Glomerular endothelial cell (primary cell): ENCODE measurements at places on chromosomes 5 and 9.
A peak's percentile ranks its signal among the peaks of the same experiment; 100 is the strongest.

DNA sequence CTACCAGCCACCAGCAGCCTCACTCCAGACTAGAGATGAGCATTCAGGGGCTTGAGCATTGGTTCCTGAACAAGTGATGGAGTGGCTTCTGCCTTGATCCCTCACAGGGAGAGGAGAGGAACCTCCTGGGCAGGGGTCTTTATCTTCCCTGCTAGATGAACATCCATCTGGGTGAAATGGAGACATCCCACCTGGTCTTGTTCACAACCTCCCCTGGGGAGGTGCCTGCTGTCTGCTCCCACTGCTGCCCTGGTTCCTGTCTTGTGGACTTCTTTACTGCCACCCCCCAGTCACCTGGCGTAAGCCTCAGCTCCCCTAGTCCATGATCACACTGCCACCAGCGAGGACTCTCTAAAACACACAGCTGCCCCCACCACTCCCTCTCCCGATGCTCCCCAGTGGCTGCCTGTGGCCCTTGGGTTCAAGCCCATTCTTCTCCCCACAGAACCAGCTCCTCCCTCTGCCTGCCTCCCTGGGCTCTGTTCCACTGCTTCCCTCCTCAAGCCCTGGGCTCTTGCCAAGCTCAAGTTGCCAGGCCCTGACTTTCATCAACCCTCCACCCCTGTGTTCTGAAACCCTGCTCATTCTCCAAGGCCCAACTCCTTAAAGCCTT, 51.5 kb downstream of the COL15A1 start:
- DNase-seq: no peak

DNA sequence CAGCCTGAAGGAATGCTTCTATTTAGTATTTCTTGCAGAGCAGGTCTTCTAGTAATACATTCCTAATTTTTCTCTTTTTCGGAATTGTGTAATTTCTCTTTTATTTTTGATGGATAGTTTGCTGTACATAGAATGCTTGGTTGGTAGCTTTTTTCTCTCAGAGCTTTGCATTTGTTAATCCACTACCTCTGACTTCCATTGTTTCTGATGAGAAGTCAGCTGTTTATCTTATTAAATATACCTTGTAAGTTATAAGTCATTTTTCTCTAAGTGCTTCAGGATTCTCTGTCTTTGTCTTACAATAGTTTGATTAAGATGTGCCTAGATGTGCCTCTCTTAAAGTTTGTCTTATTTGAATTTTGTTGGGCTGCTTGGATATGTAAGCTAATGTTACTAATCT, 101.9 kb downstream of the HTR1A start:
- DNase-seq: no peak

- no peak for DNase-seq
Measured at GRCh38 chr5:68048516-68048915, 167.0 kb upstream of the PIK3R1 start.

GRCh38 chr5:105836268-105836667, 1834.5 kb downstream of the EFNA5 start:
- no peak for DNase-seq

DNA sequence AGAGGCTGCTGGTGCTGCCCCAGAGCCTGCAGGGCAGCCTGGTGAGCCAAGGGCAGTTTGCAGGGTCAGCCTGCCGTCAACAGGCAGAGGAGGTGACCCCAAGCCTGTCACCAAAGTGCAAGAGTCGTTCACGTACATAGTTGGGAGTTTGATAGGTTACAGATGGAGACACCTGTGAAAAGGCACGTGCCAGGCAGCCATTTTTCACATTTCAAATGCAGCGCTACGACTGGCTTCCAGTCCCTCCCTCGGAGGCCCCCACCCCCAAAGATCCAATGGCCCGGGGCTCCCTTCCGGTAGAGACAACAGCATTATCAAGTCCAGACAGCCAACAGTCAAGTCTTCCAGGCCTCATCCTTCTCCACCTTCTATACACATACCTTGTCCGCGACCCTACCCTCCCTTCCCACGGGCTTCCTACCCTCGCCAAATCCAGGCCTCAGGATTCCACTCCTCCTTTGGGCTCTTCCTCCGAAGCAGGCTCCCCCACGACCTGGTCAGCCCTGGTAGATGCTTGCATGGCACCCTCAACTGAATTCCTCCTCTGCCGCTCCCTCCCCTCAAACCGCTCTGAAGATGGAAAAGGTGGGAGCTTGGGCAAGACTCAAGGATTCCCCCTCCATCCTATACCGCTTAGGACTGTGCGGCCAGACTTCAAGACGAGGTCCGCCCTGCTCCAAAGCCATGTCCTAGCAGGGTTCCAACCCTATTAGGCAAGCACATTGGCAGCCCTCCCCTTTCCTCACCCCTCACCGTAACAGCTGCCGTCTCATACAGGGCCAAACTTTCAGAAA, 13.2 kb downstream of the HNRNPH1 start:
- no peak for DNase-seq

DNA sequence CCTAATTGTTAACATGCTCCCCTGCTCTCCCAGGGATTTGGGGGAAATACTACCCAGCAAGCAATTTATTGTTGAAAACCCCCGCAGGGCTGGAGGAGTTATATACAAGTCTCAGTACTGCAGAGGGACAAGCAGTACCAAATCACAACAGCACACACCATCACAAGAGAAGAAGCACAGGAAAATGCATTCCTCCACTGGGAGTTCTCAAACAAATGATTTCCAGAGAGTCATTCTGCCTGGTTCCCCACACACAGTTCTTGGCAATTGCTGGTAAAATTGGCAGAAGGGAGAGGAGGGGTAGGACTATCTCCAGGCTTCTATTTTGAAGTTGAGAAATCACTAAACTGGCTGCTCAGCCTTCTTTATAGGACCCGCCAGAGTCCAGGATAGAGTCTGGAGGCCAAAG, 16.8 kb downstream of the SIL1 start:
- DNase-seq: no peak

DNA sequence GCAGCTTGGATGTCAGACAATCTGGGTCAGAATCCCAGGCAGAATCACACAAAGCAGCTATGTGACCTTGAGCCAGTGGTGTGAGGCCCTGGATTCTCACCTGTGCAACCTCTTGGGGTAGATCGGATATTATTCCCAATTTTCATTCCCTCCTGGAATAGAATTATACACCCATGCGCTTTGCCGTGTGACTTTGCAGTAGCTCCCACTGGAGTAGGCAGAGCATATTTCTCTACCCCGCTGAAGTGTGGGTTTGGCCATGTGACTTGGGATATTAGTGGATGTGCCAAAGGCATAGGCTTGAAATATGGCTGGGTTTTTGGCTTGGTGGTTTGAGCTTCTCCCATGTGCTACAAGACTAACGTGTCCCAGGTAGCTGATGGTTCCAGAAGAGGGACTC, 35.5 kb upstream of the IER5L start:
- DNase-seq: no peak

GRCh38 chr5:143649937-143650621, 161.9 kb upstream of the HMHB1 start:
- DNase-seq: no peak

DNA sequence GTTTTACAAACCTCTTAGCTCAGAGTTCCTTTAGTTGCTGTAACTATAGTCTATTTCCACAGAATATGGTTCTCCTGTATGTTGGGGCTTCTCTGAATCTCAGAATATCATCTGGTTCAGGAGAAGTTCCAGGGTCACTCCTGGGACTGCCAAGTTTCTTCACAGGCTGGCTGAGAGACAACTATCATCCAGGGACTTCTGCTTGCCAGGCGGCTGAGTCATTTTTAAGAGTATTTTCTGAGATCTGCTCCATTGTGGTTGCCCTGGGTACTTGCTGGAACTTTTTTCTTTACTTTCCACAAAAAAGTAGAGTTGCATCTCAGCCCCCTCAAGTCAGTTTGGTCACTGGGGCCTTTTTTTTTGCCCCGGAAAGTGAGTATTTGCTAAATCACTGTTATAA, 566.5 kb downstream of the LRRC70 start:
- no peak for DNase-seq

GRCh38 chr9:134689321-134690181, 47.9 kb downstream of the COL5A1 start:
- no peak for DNase-seq

GRCh38 chr9:123536455-123536868, 180.5 kb downstream of the CRB2 start:
- DNase-seq: no peak

GRCh38 chr9:19517202-19517942, 108.6 kb downstream of the ACER2 start:
- DNase-seq: no peak

- DNase-seq: peak; percentile 14
Measured at GRCh38 chr5:94433397-94434163, 184.8 kb downstream of the KIAA0825 start.

GRCh38 chr5:40291338-40291737, 388.4 kb upstream of the PTGER4 start:
- peak; percentile 2 for DNase-seq
